ENCODE measurements at places on chromosomes 5 and 9.
A peak's percentile ranks its signal among the peaks of the same experiment; 100 is the strongest.

GRCh38 chr5:172312286-172312685 is 28.7 kb upstream of the UBTD2 start:
- no peak for DNase-seq

DNA sequence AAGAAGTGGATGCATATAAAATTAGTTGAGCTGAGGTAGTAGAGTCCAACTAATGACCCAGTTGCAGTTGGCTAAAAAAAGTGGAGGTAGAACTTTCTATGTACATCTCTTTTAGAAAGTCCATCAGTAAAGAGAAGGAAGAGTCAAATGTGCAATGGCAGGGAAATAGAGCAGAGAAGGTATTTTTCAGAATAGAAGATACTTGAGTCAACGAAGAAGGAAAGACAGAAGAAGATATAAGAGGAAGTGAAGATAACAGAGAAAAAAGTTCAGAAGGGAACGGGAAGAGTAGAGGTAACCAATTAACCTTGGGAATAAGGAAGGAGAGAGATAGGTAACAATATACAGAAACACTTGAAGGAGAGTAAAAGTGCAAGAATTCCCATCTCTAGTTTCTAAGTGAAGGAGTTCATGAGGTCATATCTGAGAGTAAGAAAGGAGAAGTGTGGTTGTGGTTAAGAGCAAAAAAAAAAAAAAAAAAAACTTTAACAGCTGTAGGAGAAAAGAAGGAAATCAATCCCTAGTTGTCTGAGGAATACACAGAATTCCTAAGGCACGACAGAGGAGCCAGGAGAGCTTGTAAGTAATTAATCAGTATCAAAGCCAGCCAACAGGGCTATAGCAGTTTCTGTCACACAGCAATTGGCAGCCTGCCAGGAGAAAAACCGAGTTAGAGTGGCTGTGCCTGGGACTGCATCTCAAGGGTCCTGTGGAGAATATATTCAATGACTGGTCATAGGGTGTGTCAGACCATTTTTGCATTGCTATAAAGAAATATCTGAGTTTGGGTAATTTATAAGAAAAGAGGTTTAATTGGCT is 61.0 kb downstream of the ARL15 start:
- peak; percentile 27 for DNase-seq

GRCh38 chr9:93657331-93658111 is 81.1 kb downstream of the PHF2 start:
- peak; percentile 10 for DNase-seq

DNA sequence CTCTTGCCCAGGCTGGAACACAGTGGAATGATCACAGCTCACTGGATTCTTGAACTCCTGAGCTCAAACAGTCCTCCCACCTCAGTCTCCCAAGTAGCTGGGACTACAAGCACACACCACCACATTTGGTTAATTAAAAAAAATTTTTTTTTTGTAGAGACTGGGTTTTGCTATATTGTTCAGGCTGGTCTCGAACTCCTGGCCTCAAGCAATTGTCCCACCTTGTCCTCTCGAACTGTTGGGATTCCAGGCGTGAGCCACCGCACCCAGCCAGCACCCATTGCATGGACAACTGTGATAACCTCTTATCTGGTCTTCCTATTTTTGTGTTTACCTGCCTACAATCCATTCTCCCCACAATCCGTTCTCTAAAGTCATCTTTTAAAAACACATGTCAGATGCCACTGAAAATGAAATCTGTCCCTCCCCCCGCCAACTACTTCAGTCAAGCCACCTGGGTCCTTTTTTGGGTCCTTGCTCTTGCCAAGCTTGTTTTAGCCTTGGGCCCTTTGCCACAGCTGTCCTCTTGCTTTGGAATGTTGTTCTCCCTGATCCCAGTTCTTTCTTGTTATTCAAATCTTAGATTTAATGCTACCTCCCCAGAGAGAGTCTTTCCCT is 250.5 kb downstream of the PIK3R1 start:
- DNase-seq: no peak

- DNase-seq: no peak
Observed at GRCh38 chr9:126343271-126343700, 16.7 kb downstream of the MVB12B start.

DNA sequence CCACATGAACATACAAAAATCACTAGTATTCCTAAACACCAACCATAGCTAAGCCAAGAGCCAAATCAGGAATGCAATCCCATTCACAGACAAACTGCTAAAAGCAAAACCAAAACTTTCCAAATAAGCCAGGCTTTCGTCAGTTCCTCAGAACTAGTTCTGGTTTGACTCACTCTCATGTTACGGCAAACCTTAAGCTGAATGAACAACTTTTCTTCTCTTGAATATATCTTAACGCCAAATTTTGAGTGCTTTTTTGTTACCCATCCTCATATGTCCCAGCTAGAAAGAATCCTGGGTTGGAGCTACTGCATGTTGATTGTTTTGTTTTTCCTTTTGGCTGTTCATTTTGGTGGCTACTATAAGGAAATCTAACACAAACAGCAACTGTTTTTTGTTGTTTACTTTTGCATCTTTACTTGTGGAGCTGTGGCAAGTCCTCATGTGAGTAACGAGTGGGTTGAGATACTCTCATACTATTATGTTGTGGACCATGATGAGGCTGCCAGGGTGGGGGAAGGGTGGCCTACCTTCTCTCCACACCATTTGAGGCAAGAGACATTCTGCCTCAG is at the start of gene PDCD1LG2:
Gene PDCD1LG2 (plus strand): TSS at position 172 of the 572 bp plus-strand sequence. CDS start 12,016 bp downstream, outside the sequence.
- no peak for DNase-seq

All from activated CD8-positive, alpha-beta memory T cell treated with anti-CD3 and anti-CD28 coated beads, Interleukin-2, amount 50 U/mL, for 4 hours (primary cell).